ENCODE measurements at places on chromosomes 16 and 17. TPM values are rescaled to one million over a fixed set of nuclear protein-coding genes. Genes with fewer than 3 reads are reported as not detected.

Gene HOXB2
- 16.4 TPM for polyA plus RNA-seq

Gene MGAT5B
- not detected for polyA plus RNA-seq

Gene HOXB5
- not detected for polyA plus RNA-seq

Gene ACSM5
- polyA plus RNA-seq, result not detected

Gene RASD1
- polyA plus RNA-seq, result 0.54 TPM

Gene SDR42E2
- polyA plus RNA-seq, result 0.29 TPM

Gene COX6A2
- not detected for polyA plus RNA-seq

Gene TMEM170A
- 33.8 TPM for polyA plus RNA-seq

Gene OVCA2
- 43.9 TPM for polyA plus RNA-seq

Gene ASIC2
- not detected for polyA plus RNA-seq

Gene HIC1
- polyA plus RNA-seq, result not detected

Gene KRTAP9-2
- not detected for polyA plus RNA-seq

Gene MPP3
- polyA plus RNA-seq, result not detected

Gene CLEC18B
- not detected for polyA plus RNA-seq

Gene GSDMA
- polyA plus RNA-seq, result 0.16 TPM

Gene KRTAP4-6
- polyA plus RNA-seq, result not detected

Gene TNP2
- polyA plus RNA-seq, result not detected

Gene OR1G1
- polyA plus RNA-seq, result not detected

Gene NPW
- polyA plus RNA-seq, result not detected

Gene THRA
- polyA plus RNA-seq, result 11.3 TPM

Gene ZFHX3
- polyA plus RNA-seq, result not detected

Gene CD300LF
- not detected for polyA plus RNA-seq

Gene NR1D1
- 6.4 TPM for polyA plus RNA-seq

Gene TMEM256
- 96.5 TPM for polyA plus RNA-seq

Gene ACE
- 0.15 TPM for polyA plus RNA-seq

All from naive thymus-derived CD8-positive, alpha-beta T cell (primary cell).